ENCODE measurements at places on chromosomes 5 and 9.

DNA sequence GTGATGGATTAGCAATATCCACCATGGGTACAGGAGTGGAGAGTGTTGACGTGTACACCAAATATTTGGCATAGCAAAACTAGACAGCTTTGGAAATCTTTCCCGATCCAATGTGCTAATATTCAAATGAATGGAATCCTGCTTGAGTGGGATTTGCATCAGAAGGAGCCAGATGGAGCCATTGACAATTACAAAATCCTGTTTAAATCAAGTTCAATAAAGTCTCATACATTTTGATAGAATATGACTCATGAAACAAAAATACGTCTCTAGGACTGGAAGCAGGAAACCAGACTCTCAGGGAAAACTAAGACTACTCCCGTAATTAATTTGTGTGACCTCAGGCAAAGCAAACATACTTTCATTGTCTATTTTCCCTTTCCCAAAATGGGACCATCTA lies 13.0 kb downstream of the TNC start:
- no peak for DNase-seq

- DNase-seq, result no peak
Observed at GRCh38 chr9:96513622-96514021, 63.7 kb downstream of the HABP4 start.

GRCh38 chr5:140217299-140218026 lies 42.5 kb downstream of the CYSTM1 start:
- DNase-seq, result no peak

- DNase-seq, result no peak
Observed at GRCh38 chr9:107946364-107947141, 457.0 kb upstream of the KLF4 start.

- DNase-seq, result no peak
Observed at GRCh38 chr9:109534151-109534550, 36.0 kb upstream of the PTPN3 start.

DNA sequence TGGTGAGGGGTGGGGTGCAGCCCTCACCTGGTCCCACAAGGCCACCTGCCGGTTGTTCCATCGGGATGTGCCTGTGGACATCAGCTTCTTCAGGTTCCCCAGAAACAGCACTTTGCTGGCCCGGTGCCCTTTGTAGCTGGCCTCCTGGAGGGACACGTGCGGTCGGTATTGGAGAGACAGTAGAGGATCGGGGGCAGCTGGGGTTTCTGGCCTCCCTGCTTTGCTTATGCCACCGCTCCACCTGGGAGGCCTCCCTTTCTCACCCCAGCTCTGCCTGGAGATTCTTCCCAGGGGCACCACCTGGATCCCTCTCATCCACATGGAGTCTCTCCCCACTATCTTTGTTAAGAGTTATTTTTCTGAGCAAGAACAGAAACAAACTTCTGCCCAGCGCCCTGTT lies 13.1 kb upstream of the TRIM14 start:
- no peak for DNase-seq

DNA sequence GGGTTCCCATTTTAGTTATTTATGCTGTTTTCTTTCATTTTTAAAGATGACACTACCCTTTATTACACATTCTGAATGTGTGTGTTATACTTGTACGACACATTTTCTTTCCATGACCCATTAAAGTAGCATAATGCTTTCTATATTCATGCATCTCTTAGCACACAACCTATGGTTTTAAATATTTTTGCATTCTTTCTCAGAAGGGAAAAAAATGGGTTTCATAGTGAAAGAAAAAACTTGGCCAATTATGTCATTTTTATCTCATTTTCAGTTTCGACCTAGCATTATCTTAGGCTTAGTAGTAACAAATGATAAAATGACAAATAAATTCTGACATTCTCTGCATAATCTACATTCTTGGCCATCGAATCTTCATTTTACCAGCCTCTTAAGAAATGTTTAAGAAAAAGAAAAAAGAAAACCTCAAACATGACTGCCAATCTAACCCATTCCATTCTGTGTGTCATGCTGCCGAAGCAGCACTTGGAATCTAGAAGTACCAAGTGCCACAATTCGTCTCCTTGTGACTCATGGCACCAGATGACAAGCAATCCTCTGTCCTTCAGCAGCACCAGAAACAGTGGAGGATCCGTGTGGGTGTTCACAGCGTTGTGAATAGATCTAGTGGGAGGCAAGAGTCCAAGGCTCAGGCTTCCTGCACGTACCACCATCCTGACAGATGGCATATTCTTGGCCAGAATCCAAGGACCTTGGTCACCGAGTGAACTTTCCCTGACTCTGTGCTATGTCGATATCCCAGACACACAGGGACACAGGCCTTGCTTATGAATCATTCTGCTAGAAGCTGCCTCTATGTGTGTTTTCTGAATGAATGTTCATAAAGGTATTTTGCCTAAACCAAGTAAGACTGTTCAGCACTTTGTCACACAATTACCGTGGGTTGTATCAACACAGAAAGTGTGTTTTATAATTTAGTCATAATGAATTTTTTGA lies 502.7 kb downstream of the NR2F1-AS1 start:
- peak; percentile 18 for DNase-seq

DNA sequence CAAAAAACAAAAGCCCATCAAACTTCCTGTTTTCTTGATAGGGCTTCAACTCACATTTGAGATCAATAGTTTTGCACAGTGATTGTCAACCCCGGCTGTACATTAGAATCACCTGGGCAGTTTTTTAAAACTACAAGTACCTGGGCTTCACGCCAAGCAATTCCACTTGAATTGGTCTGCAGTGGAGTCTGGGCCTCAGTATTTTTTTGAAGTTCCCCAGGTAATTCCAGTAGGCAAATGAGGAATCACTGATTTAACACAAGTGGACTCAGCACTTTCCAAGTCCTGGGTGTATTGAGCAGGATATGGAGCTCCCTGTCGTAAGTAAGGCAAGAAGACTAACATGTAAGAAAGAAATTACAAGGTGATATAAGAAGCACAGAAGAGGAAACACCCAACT lies 14.8 kb upstream of the SMIM15 start:
- no peak for DNase-seq

GRCh38 chr9:128097543-128098296 lies 29.7 kb downstream of the SLC25A25 start:
- no peak for DNase-seq

All from NCI-H2227 treated with DMSO at 0.1 percent for 48 hours (cell line).